ENCODE measurements at places on chromosomes 3 and 15. TPM values are rescaled to one million over a fixed set of nuclear protein-coding genes. Genes with fewer than 3 reads are reported as not detected.

DNA sequence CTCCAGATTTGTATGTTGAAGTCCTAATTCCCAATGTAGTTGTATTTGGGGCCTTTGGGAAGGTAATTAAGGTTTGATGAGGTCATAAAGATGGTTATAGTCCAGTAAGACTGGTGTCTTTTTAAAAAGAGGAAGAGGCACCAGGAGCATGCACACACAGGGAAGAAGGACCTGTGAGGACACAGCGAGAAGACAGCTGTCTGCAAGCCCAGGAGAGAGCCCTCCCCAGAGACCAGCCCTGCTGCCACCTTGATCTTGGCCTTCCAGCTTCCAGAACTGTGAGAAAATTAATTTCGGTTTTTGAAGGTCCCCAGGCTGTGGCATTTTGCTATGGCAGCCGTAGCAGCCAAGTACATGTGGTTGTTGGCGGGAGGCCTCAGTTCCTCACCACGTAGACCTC lies 32.8 kb upstream of the TSEN2 start:
- peak; percentile 11 for DNase-seq

DNA sequence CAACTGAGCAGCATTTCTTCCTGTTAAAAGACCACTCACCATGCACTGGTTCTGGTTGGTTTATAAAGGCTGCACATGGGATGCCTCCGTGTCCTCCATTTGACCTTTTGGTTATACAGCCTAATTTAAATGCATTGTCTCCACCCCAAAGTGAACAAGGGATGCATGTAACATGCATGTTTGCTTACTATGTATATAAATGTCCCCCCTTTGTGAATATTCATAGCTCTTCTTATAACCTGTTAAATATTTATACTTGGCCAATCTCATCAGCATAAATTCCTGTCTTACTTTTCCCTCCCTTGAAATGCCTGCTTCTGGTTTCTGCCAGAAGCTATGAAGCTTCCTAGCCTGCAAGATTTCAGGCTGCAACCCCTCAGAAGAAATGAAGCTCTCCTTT lies 27.4 kb downstream of the TARS3 start:
- no peak for DNase-seq

GRCh38 chr3:185936273-185936629 lies 1.6 kb downstream of the TRA2B start:
- DNase-seq = no peak

Gene ASB14
- not detected for total RNA-seq

Gene SIAH2
- total RNA-seq = 18.3 TPM

DNA sequence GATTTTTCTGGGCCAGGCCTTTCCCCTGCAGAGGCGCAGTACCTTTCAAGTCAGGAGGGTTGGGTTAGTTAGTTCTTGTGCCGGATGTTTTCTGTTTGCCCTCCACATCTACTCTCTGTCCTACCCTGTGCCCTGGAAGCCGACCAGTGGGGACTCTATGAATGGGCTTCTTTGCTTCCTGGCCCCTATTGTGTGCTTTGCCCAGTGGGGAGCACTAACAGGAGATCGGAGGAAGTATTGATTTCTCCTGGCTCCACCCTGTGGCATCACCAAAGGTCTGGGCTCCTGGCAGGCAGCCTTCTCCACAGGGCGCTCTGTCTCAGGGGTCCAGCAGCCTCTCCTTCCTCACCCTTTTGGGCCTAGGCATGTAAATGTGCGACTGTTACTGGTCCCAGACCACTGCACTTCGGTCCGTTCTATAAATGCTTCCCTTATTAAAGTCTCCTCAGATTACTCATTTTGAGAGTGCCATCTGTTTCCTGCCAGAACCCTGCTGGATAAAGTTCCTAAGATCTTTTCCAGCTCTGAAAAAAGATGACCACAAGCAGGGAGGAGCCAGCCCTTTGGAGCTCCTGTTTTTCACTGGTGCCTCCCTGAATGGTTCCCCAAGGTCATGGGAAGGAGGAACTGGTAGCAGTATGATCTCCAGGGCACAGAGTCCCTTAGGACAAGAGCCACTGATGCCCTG lies 44.5 kb downstream of the CTDSPL start:
- DNase-seq = no peak

- DNase-seq = no peak
These were observed 2.8 kb downstream of the NISCH start for GRCh38 chr3:52458031-52458760.

- DNase-seq = no peak
These were observed 31.9 kb upstream of the TICRR start for GRCh38 chr15:89543389-89543788.

DNA sequence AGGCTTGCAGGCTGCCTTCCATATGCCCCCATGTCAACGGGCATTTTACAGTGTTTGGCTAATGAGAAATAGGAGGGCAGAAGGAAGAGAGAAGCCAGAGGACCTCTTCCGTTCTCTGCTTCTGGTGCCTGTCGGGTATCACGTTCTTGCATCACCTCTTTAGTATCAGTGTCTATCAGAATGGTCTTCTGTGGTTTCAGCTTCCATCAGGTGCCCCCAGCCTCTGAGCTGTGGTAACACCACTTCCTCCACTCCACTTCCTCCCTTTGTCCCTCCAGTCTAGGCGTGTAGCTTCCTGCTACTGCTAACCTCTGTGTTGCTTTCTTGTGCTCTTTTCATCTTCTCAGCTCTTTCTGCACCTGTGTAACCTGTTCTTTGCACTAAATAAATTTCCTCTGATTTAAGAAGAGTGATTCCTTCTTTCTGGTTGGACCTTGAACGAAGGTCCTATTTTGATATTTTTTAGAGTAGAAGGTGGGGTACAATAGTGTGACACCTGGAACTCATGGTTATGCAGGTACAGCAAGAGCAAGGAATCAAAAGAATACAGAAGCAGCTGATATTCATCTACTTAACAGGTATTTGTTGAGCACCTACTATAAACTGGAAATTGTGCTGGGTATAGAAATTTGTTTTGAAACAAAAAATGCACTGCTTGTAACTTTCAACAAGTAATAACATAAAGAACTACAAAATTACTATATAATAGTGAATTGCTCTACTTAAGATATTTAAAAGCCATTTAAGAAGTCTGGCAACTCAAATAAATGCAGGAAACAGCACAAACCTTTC lies 27.4 kb upstream of the FOXB1 start:
- DNase-seq = no peak

DNA sequence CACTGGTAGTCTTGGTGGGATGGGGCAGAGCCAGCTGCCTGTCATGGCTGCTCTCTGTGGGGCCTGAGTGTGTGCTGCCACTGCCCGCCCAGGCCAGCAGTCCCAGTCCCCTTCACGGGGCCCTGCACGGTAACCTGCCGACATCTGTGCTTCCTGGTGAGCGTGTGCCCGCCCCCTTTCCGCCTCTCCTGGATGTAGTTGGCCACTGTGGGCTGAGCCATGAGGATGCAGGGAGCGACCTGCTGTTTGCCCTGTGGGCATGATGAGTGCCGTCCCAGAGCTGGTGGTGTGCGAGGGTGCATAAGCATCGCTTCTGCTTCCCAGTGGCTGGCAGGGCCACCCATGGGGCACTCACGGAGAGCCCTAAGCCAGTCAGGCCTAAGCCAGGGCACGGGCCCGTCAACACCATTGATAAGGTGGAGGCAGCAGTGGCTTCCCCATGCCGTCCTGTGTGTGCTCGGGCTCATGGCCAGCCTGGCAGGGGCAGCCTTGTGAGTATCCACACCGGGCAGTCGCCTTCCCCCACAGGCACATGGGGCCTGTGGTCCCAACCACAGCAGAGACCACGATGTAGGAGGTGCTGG lies 14.6 kb downstream of the PLXNA1 start:
- no peak for DNase-seq

GRCh38 chr3:195914648-195915473 lies 6.5 kb upstream of the TNK2 start:
- DNase-seq = peak; percentile 93

DNA sequence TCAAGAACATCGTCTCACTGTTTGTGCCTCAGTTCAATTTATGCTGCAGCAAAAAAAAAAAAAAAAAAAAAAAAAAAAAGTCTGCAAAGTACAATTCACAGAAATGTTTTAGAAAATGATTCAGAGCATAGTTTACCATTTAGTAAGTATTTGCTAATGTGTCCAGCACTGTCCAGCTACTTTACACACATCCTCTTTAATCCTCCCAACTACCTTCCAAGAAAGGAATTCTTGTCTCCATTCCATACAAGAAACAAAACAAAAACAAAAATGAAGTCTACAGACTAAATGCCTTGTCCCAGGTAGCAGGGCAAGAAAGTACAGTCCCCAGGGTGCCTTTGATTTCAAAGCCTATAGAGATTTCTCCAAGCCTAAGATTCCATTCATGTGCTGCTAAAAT lies 38.9 kb upstream of the SNTN start:
- DNase-seq = no peak

- DNase-seq = no peak
These were observed 271.1 kb downstream of the EBLN2 start for GRCh38 chr3:73332558-73332957.

Gene ASB7
- total RNA-seq = 10.0 TPM

Gene IFT80
- 81.5 TPM for total RNA-seq

Data from dorsolateral prefrontal cortex (tissue), 122 donors.